Stimulated activated naive CD8-positive, alpha-beta T cell treated with anti-CD3 and anti-CD28 coated beads, Interleukin-15, Interleukin-2, amounts not matched to agents 100 U/mL and 50 U/mL, for 24 hours (primary cell): ENCODE measurements at places on chromosomes 1 and 21.

DNA sequence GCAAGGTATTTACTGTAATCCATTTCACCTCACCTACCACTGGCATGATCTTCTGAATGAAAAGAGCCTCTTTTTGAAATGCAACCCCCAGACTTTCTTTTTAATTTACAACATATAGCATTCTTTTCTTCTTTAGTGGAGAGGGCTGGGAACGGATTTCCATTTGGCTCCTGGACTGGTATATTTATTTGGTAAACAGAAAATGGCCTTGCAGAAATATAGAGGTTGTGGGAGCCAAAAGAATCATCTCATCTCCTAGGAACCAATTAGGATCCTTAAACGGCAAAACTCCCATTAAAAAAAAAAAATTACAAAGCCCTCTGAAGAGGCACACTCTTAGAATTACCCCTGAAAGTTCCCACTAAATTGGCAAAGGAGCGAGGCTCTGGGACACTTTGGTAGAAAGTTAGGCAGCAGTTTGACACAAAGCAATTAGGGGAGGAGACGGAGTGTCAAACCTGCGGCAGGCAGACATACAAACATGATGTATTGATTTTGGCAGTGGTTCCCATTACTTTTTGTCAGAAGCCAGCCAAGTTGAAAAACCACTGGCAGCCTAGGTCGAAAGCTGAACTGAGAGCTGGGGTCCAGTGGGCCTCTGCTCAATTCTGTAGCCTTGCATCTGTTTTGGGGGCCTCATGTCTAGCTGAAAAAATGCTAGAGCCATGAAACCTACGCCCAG, 135.1 kb upstream of the MAGI3 start:
- no peak for DNase-seq

- DNase-seq = no peak
Observed at GRCh38 chr1:173415490-173415889, 61.6 kb upstream of the PRDX6 start.

DNA sequence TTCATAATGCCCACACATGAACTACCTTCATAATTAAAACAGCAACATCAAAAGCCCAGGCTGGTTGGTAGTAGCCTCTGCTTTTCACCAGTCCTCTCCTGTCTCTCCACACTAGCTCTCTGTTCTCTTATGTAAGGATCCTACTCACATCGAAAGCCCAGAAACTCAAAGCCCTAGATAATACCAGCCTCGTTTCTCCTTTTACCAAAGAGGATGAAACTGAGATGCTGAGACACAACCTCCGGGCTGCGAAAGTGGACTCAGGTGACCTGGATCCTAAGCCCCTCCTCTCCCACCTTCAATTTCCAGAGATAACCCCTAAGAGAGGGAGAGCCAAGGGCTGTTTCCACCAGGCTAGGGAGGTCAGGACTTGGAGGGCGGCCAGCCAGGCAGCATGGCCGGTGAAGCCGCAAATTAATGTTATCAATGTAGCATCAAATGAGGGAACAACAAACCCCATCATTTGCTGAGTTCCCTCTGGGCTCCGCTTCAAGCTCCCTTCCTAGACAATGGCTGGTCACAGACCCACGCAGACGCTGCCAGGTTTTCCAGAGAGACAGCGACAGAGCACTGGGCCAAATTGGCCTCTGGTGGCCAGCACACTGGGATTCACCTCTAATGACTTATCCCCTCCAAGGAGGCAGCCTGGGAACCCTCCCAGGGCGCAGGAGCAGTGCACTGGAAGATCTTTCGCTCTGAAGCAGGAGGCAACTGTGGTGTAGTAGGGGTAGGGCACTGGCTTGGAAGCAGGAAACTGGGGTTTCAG, 20.7 kb upstream of the STMN1 start:
- no peak for DNase-seq

- DNase-seq = peak; percentile 49
Observed at GRCh38 chr1:154431586-154432373, 26.6 kb downstream of the IL6R start.

DNA sequence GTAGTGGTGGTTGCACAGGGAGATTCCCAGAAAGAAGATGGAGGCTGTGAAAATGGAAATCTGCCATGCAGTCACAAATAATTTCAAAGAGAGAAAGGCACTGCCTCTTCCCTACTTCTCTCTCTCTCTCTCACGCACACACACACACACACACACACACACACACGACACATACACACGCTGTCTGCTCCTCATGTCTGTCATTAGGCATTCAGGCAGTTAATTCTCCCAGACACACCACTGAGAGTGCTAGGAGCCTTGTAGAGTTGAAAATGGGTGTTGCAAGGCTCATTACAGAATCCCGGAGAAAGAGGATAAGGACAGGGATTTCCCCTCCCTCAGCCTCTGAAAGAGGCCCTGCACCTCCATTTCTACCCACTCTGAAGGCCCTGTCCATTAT, 47.8 kb upstream of the LRRN2 start:
- DNase-seq = no peak

- no peak for DNase-seq
Observed at GRCh38 chr1:161162052-161162451, 2.8 kb downstream of the USP21 start.
